Esophagus squamous epithelium (tissue), 5 donors: ENCODE measurements at places on chromosomes 4 and X. TPM values are rescaled to one million over a fixed set of nuclear protein-coding genes. Genes with fewer than 3 reads are reported as not detected.

GRCh38 chr4:155207534-155208257 is 740 bp upstream of the NPY2R start:
- H3K4me3 ChIP-seq, result peak overlapping the region; percentile 18
- H3K27me3 ChIP-seq, result peaks cover 66% of the 10 kb centered on the region
- no peak for DNase-seq
- peaks cover 7% of the 10 kb centered on the region for H3K4me1 ChIP-seq

The TGIF2LX gene
- total RNA-seq, result not detected

The SMIM9 gene
- total RNA-seq, result not detected

GRCh38 chrX:75638332-75638731 is 115.5 kb upstream of the ZDHHC15 start:
- no peak overlapping the region for H3K27ac ChIP-seq
- no peaks in the 10 kb centered on the region for H3K4me1 ChIP-seq
- H3K36me3 ChIP-seq, result no peaks in the 10 kb centered on the region
- no peak overlapping the region for H3K4me3 ChIP-seq
- no peak for DNase-seq

DNA sequence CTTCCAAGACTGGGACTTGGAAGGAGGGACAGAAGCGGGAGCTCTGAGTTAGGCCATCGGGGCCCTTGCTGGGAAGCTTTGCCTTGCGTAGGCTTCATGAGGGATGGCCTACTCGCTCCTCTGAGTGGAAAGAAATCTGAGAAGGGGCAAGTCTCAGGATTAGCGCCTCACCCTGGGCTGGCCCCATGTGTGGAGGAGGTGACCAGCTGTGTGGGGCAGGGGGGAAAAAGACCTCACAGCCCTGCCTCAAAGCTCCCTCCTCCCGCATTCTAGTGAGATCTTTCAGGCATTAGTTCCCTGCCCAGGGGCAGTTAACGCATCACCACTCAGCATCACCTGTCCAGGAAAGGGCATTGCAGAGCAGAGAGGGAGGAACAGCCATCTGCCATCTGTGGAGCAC is 156.1 kb downstream of the ENPP6 start:
- no peak for DNase-seq
- no peak overlapping the region for H3K27ac ChIP-seq
- H3K4me1 ChIP-seq, result no peaks in the 10 kb centered on the region

GRCh38 chr4:118337954-118338353 is 14.8 kb downstream of the PRSS12 start:
- no peak overlapping the region for H3K27ac ChIP-seq
- no peaks in the 10 kb centered on the region for H3K4me1 ChIP-seq
- no peak for DNase-seq
- no peaks in the 10 kb centered on the region for H3K36me3 ChIP-seq
- H3K4me3 ChIP-seq, result no peak overlapping the region

The NUDT11 gene
- total RNA-seq, result 0.53 TPM

GRCh38 chrX:97109730-97110129 is 226.0 kb downstream of the RPA4 start:
- H3K27ac ChIP-seq, result no peak overlapping the region
- DNase-seq, result no peak
- H3K4me3 ChIP-seq, result no peak overlapping the region
- H3K27me3 ChIP-seq, result no peaks in the 10 kb centered on the region

DNA sequence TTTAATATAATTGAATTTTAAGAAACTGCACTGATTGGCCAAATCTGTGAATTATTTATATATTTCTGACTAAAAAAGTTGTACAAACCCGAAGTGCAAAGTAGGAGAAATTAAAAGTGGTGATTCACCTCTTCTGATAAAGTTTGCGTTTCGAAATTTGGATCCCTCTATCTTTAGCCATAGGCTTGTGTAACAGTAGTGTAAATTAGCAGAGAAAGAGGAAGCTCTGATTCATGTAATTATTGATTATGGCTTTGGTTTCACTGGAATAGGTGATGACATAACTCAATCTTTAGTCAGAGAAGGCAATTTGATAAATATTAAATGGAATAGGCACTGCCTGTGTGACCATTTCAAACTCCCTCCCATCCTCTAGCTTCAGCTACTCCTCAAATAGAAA is 717.8 kb upstream of the PCDH7 start:
- DNase-seq, result no peak
- no peaks in the 10 kb centered on the region for H3K27me3 ChIP-seq
- H3K4me1 ChIP-seq, result no peaks in the 10 kb centered on the region
- no peak overlapping the region for H3K27ac ChIP-seq
- no peaks in the 10 kb centered on the region for H3K36me3 ChIP-seq

GRCh38 chr4:104457308-104457981 is 37.2 kb downstream of the CXXC4 start:
- no peak for DNase-seq
- H3K27me3 ChIP-seq, result no peaks in the 10 kb centered on the region
- no peaks in the 10 kb centered on the region for H3K4me1 ChIP-seq
- H3K36me3 ChIP-seq, result no peaks in the 10 kb centered on the region

- H3K4me3 ChIP-seq, result no peak overlapping the region
- no peak overlapping the region for H3K27ac ChIP-seq
- H3K27me3 ChIP-seq, result no peaks in the 10 kb centered on the region
- DNase-seq, result no peak
- no peaks in the 10 kb centered on the region for H3K36me3 ChIP-seq
- no peaks in the 10 kb centered on the region for H3K4me1 ChIP-seq
Observed at GRCh38 chr4:189265515-189265914, 675.2 kb upstream of the FRG1 start.

GRCh38 chrX:111671668-111672067 is 9.3 kb upstream of the ALG13 start:
- H3K4me3 ChIP-seq, result no peak overlapping the region
- no peaks in the 10 kb centered on the region for H3K27me3 ChIP-seq

DNA sequence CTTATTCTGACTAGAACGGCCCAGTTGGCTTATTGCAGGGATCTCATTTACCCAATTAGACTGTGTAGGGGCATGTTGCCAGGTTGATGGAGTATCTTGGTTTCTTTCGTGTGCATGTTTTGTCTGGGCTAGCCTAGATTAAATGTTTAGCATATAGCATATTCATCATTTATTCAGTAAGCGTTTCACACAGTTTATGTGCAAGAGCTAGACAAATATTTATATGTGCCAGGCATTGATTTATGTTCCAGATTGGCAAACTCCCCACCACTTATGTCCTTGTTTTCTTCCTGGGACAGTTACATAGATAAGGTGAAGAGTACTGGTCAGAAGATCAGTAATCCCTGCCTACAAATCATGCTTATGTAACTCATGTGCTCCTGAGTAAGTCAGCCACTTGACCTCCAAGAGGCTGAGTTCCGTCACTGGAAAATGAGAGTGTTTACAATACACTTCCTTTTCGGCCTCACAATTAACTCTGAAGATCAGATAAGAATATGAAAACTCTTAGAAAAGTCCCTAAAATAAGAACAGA is 57.2 kb downstream of the RUFY3 start:
- peaks cover 4% of the 10 kb centered on the region for H3K36me3 ChIP-seq
- no peak overlapping the region for H3K4me3 ChIP-seq
- no peaks in the 10 kb centered on the region for H3K27me3 ChIP-seq
- no peak overlapping the region for H3K27ac ChIP-seq
- DNase-seq, result no peak

The NAT8L gene
- total RNA-seq, result not detected
